ENCODE measurements at places on chromosomes 2 and 18.

DNA sequence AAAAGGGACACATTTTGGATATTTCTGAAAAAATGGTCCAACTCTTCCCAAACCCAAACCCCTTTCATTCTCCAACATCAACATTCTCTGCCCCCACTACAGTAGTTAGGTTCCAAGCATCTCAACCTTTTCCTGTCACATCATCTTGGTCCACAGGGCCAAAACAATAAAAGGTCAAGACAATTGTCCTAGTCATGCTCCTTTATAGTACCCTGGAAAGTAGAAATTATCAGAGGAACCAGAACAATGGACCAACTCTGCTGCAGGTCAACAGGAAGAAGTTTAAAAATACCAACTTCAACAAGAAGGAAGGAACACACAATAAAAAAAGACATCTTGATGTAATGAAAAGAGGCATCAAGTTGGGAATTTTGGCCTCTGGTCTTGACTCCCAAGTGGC is 36.1 kb downstream of the CLASP1 start:
- no peak for DNase-seq

GRCh38 chr18:48376934-48377333 is 32.2 kb downstream of the ZBTB7C start:
- DNase-seq: no peak

DNA sequence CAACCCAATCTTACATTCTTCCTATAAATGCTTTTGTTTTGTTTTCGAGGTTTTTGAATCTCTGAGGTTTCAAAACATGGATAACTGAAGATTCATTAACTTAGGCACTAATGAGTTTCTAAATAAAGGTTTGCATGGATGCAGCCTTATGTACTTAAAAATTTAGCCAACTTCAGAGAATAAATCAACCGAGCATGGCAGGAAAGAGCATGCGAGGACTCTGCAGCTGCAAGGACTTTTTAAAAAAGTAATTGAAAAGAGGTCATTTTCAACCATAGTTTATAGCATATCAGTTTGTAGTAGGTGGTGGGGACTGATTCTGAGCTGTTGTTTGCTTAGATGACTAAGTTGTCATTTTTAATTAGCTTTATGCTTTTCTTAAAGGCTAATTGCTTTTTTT is 567.0 kb upstream of the ZEB2 start:
- no peak for DNase-seq

DNA sequence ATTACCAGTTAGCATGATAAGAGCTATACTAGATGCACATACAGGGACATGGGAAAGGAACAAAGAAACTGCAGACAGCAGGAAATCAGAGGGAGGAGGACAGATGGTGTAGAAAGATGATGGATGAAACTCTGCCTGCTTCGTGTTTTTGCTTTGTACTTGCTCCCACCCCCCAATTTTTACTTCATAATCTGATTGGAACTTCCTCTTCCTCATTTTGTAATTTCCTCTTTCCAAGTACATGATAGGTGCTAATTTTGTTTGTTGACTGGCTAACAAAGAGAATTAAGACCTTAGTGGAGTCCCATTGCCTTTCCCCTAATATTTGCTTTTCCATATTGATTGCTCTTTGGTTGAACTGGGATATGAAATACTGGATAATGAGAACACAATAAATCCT is 76.0 kb upstream of the PELI1 start:
- no peak for DNase-seq

GRCh38 chr2:232418466-232419244 is 12.0 kb downstream of the ALPG start:
- DNase-seq: peak; percentile 19

GRCh38 chr2:102072741-102073140 is 69.8 kb upstream of the IL1R1 start:
- no peak for DNase-seq

GRCh38 chr2:216465579-216466195 is 33.0 kb upstream of the RPL37A start:
- no peak for DNase-seq

GRCh38 chr2:144524118-144525009 is 4.4 kb upstream of the ZEB2 start:
- DNase-seq: no peak

GRCh38 chr2:44817673-44818335 is 123.7 kb upstream of the SIX3 start:
- DNase-seq: peak; percentile 84

DNA sequence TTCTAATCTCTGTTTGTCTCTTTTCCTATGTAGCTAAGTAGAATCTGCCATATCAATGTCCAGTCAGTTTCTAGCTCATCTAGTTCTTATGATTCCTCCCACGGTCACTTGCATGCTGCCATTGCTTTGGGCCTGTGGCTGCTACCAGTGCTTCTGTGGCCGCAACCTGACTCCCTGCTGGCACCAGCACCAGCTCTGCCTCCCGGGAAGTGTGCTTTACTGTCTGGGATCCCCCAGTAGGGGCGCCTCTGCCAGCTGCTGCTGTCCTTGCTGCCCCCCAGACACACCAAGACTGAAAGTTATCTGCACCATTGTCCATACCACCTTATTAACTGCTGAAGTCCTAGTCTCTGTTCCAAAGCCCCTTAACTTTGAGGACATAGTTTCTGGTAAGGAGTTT is 56.3 kb downstream of the RAPGEF4 start:
- no peak for DNase-seq

DNA sequence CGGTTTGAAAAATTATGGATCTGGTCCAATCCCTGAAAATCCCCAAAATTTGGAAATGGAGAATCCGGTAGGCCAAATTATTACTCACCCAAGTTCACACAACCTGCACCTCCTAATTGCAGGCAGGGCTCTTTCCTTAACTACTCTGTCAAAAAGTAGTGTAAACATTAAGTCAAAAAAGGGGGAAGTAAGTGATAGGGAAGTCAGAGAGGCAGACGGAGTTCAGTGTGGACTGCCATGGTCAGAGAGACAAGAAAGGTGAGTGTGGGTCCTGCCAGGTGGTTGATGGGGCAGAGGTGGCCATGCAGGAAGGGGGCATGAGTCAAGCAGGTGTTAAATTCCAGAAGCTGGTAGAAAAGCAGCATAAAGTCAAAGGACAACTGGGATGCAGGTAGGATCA is 104.7 kb upstream of the STPG4 start:
- no peak for DNase-seq

DNA sequence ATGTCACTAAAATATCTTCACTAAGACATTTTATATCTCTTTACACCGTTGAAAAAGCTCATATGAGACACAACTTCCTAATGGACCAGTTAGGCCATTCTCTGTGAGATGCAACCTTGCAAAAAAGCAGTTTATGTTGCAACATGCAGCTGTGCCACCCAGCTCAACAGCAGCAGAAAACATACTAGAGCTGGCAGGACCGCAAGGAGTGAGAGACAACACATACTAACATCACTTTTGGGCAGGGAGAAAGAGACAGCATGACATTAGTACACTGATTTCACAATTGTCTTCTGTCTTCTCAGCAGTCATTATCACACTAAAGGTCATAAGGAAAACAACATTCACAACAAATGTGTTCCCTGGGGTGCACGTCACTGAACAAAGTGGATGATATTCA is 122.9 kb downstream of the EPB41L3 start:
- no peak for DNase-seq

DNA sequence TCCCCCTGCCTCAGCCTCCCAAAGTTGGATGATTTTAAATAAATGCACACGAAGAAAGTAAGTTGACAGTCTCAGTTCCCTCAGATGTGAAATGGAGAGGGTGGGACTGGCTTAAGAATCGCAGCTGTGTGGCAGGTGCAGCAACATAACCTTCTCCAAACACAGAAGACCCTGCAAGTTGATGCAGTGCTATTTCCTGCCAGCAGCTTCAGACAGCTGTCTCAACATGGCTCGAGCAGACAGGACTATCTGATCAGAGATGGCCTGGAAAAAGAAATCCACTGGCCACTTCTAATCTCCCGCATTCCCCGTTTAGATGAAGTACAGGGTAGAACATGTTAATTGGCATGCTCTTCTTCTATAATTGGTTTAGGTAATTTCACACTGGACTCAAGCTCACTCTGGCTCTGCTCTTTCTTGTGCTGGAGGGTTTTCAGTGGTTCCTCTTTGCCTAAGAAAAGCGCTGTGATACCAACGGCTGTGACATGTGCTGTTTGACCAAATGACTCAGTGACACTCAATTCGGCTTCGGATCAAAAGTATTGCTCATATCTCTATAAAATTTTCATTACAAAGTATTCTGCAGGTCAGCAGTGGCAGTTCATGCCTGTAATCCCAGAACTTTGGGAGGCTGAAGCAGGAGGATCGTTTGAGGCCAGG is 40.2 kb downstream of the MYOM1 start:
- no peak for DNase-seq

DNA sequence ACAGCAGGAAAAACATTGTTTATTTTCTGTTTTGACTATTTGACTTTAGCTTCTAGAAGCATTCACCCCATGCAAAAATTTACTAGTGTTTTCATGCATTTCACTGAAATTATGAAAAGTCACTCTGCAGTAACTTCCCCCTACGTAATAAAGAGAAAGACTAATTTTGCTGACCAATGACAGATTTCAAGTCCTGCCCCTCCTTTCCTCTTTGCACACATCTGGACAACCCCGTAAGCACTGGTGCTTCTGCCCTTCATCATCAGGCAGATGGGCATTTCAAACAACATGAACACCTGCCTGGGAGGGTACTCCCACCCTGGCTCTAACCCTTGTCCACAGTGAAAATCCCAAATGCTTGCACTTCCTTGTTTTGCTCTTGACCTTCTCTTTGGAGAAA is 815.0 kb upstream of the ID2 start:
- DNase-seq: no peak

DNA sequence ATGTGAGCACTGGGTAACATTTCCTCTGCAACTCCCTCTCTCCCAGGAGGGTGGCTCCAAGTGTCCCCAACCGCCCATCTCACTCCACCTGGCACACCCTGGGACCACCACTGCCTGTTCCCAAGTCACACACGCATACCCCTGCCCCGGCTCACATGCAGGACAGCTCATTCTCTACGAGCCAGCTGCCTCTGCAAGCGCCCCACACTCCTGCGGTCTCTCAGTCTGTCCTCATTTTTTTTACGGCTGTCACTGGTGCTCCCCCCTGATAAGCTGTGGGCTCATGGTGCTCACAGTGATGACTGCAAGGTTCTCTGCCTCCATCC is 30.8 kb downstream of the AFG3L2 start:
- no peak for DNase-seq

DNA sequence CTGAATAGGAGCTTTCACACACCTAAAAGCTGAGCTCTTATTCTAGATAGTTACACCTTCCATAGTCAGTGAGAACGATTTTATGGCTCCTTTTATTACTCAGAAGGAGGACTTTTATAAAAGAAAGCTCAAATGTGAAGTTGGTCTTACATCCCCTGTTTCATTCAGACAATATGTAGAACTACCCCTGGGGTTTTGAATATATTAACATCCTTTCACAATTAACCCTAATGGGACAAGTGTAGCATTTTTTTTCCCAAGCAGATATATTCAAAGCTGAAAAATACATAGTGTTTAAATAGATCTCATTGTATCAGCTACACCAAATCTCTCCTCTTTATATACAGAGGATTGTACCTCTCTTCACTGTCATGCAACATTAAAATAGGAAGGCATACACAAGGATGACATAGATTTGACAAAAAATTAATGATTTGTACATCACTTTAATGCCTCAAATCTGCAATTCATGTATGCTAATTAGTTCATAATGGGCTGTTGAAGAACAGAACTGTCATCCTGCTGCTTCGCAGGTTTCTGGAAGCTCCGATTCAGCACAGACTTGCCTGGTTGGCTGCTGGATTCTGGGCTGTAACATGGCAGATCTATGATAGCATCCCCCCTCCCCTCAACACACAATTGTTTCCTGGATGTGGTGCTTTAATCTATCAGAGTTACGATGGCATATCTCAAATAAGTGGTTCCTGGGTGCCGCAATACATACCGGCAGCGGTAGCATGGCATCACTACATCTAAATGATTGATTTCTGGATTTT is 129.7 kb upstream of the PARD3B start:
- no peak for DNase-seq

DNA sequence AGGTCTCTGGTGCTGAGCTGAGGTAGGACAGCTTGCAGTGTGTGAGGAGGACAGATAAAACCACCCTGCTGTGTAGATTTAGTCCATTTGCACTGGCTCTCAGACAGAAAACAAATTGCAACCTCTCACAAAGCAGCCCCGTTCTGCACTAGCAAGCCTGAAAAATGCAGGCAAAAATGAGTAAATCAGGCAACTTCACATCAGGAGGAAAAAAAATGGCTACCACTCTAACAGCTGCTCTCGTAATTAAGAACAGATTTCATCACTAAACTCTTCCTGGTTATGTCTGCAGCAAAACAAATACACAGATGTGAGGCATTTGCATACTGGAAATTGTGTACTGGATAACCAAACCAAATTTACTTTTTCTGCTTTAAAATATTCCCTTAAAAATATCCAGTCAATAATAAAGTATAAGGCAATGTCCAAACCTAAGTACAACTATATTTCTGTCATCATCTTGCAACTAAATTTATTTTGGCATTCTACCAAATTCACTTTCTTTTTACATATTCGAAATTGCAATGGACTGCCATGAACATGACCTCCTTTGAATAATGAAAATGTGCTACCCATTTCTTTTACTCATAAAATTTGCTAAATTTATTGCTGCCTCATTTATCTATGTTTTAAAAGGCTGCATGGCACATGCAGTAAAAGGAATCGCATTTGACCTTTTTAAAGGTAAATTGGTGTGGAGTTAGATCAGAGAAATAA is 157.4 kb downstream of the AFF3 start:
- no peak for DNase-seq

DNA sequence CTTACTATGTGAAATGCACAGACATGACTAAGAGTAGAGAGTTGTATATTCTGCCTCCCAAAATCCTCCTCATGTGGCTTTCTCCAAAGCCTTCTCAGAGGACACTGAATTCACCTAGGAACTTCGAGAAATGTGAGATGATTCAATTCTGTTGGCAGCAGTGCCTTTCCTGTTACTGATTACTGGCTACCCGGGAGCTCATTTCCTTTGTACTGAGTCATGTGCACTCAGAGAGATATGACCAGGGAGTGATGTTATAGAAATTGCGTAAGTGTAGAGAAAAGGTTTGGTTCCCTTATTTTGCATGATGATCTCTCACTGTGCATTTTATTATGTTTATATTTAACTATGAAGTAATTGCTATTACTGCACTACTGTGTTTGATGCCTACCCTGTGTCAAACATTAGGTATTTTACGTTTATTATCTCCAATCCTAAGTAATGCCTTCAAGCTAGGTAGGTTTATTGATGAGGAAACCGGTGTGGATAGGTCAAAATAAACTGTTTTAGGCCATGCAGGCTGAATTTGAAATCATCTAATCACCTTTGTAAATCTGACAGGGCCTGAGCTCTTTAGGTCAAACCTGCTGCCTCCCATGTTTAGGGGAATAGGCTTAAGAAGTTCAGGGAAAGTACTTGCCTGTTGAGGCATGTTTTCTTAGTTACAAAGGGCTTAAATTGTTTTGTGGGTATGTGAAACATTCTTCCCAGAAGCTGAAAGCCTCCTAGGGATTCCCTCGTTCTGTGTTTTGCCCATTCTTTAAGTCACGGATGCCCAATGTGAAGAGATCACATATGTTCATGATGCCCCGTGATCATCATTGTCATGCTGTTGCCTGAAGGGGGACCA is 86.8 kb downstream of the FMNL2 start:
- DNase-seq: no peak

Measured in NCI-H1436 (cell line).